Activated CD4-positive, alpha-beta T cell treated with anti-CD3 and anti-CD28 coated beads for 24 hours (primary cell): ENCODE measurements at places on chromosomes 11 and 22.

DNA sequence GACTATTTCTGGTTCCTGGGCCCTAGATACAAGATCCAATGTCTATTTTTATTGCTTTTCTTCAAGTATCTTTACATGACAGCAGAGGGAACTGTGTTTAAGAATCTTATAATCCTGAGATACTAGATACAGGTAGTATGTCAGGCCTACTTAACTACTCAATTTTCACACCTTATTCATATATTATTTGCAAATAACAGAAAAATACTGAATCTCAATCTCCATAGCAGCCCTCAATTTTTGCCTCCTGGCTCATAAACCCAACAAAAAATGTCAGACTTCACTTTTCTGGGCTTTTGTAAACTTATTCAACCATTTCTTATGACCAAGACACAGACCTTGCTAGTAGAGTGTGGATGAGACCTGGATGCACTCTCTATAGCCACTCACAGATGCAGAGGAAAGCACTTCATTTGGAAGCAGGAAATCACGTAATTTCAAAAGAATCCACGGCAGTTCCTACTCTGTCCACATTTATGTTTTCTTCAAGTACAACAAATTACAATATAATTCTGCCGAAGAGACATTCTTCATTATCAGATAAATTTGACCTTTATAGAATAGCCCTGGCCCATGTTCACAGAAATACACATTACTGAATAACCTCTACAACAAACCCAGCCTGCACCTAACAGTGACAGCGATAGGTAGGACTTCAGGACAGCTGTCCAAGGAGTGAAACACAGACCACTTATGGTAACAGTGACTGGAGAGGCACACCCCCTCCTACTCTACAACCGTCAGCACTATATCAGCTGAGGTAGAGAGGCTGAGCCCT, 62.0 kb upstream of the YPEL1 start:
- DNase-seq = no peak

GRCh38 chr11:70122490-70123198, 44.5 kb downstream of the ANO1 start:
- DNase-seq = no peak

DNA sequence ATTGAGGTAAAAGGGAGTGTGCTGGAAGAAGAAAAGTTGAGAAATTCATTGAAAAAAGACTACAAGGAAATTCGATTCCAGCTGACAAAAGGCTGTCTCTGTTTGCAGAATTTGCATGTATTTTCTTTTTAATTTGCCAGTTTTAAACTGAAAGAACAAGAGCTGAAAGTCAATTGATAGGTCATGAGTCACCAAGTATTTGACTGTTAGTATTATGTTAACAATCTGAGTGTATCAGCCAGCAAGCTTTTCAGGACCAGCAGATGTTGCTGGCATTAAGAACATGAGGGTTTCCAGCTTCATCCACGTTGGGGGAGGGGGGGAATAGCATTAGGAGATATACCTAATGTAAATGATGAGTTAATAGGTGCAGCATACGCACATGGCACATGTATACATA, 726.7 kb downstream of the METTL15 start:
- no peak for DNase-seq

DNA sequence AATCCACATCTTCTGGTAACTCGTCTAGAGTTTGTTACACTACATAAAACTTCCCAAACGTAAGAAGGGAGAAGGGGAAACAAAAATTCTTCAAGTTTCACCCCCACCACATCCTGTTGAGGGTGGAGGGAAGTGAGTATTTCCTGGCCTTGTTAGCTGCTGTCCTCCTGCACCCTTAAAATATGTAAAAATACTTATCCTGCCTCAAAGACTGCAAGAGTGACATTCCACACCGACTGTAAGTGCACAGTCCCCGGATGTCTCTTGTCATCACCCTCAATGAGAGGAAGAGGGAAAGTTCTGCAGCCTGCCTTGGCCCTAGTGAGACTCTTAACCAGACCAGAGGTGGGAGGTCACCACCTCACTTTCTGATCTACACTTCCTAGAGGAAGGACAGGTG, 3.3 kb downstream of the TMEM121B start:
- no peak for DNase-seq

DNA sequence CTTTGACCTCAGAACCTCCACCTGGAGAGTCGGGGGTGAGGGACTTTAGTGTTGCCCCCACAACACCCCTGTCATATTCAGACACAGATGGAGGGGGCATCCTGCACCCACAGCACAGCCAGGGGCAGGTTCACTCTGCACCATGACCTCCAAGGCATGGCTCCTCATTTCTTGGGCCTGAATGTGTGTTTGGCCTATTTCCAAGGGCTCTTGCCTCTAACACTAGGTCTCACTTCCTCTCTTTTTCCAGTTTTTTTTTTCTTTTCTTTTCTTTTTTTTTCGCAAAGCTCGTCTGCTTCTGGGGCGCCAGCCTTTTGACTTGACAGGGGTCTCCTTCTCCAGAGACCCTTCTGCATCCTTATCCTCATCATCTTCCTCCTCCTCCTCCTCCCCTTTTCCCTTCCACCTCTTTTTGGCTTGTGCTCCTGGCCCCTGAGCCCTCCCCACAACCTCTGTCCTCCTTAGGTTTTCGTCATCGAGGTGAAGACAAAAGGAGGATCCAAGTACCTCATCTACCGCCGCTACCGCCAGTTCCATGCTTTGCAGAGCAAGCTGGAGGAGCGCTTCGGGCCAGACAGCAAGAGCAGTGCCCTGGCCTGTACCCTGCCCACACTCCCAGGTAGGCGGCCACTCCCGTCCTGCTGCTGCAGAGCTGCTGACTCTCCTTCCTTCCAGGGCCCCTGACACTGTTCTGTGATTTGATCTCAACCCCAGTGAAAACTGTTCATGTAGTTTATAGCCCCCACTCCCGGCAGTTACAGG, 3.8 kb downstream of the NCF4 start:
- DNase-seq = no peak

DNA sequence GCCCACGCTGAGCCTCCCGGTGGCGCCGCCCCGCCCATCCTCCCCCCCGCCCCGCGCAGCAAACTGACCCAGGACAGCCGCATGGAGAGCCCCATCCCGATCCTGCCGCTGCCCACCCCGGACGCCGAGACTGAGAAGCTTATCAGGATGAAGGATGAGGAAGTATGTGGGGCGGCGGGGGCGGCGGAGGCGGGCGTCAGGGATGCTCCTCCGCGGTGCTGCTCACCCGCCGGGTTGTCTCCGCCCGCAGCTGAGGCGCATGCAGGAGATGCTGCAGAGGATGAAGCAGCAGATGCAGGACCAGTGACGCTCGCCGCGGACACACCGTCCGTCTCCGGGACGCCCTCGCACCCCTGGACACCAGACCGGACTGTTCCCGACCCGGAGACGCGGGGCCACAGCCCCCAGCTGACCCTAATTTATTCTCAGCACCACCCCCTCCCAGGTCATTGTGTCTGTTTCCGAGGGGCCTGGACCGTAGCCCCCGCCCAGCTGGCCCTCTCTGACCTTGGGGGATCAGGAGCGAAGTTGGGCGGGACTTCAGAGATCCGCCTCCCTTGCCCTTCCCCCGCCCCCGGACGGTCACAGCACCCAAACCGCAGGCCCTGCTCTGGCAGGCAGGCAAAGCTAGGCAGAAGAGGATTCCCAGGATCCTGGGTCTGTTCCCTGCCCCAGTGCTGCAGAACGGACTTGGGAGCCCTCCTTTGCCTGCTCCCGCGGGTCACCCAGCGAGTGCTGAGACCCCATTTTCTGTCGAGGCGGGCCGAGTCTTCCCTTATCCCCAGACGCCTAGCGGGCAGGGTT, 959 bp upstream of the GP1BB start:
- DNase-seq = no peak

DNA sequence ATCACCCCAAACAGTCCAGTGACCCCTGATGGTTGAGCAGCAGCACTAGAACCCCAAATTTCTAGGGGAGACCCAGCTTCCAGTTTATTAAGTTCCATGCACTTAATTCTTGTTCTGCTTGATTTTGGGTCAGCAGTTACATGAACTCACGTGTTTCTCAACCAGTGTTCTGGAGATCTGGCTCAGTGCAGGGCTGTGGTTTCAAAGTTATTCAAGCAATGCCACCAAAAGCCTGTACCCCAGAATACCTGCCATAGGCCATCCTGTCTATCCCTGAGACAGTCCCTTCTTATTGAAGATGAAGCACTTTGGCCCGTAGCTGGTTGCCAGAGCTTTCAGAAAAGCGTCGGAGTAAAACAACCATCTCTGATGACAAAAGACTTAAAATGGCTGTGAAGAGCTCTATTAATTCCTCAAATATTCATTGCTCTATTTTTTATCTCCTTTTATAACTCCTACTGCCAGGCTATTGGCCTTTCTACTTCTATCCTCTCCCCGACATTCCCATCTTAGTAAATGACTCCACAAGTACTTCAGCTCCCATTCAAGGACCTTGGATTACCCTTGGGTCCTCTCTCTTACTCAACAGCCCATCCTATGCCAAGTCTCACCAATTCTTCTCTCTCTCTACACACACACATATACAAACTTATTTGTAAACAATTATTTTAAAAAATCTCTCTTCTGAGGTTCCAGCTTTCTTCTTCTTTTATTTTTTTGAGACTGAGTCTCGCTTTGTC, 18.0 kb upstream of the VPREB1 start:
- no peak for DNase-seq

- no peak for DNase-seq
These were observed 534.3 kb upstream of the ARHGAP42 start for GRCh38 chr11:100152766-100153165.

DNA sequence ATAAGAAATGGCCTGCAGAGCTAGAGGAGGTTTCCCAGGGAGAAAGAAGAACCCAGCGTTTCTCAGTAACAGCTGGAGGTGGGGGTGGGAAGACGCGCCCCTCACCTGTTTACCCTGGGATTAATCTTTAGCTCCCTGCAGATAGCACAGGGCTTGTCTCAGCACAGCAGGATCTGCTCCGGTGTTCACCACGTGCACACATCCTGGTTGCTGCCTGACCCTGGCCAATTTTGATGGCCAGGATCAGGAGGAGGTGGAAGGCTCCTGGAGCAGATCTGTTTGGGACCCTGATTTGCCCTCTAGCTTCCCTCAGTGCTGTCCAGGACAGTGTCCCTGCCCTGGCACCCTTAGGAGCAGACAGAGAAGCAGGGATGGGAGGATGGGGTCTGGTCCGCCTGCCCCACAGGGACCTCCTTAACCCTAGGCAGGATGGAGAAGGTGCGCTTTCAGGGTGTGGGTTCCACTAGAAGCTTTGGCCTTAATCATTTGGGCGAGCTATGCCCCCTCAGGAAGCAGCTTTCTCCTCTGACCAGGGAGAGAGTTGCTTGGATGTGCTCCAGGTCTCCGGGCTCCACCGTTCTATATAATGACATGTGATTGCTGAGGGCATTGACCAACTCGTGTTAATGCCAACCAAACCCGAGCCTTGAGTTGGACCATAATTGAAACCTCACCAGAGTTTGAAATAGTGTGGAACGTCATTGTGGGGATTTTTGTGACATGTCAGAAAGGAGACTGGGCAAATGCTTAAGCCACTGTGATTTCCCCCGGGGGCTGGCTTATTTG, 19.3 kb downstream of the UPB1 start:
- DNase-seq = no peak

DNA sequence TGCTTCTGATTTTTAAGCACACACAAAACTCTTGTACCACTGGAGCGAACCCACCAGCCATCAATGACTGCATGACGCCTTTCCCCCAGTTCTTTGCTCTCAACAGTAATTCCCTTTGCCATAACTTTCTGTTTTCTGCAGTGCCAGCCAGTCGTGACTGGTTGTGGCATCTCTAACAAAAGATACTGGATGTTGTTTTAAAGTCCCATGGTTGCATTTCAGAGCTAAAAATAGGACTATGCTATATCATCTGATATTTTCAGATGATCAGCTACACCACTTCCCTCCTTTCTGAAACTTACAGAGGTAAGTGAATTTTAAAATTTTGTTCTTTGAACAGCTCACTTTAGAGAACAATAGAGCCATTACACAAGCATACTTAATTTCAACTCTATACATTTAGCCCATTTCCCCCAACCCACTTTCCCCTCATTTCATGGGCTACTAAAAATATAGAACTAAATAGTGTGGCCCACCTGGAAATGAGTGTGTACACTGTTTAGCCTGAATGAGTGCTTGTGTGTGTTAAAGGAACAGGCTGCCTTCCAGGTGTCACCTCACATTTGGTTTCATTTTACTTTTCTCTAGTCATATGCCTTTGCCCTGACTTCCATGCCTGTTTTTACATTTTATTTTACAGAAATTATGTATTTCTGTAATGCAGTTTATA, 136.9 kb upstream of the ZC3H12C start:
- DNase-seq = no peak

DNA sequence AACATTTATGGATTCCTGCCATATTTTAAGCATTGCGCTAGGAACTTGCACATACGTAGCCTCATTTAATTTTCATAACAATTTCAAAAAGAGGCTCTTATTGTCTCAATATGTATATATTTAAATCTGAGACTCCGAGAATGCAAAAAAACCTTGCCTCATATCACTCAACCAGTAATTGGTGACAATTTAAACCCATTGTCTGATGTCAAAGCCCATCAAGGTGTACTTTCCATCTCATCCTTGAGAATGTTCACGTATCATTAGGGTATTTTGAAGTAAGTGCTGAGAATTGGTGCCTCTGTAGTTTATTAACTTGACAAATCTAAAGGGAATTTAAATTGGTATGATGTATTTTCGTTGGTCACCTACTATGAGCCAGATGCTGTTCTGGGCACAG, 136.5 kb downstream of the FAM76B start:
- DNase-seq = no peak

- no peak for DNase-seq
These were observed 30.9 kb upstream of the CARS1 start for GRCh38 chr11:3087821-3088800.
